Activated naive CD8-positive, alpha-beta T cell treated with anti-CD3 and anti-CD28 coated beads, Interleukin-2, amount 10 ng/mL, durations not matched to agents 7 days and 5 days (primary cell): ENCODE measurements at places on chromosomes 12 and 14. TPM values are rescaled to one million over a fixed set of nuclear protein-coding genes. Genes with fewer than 3 reads are reported as not detected.

- peaks cover 12% of the 10 kb centered on the region for H3K4me1 ChIP-seq
- no peak overlapping the region for H3K27ac ChIP-seq
- peaks cover 78% of the 10 kb centered on the region for H3K27me3 ChIP-seq
- H3K36me3 ChIP-seq: peaks cover 10% of the 10 kb centered on the region
- H3K4me3 ChIP-seq: no peak overlapping the region
- DNase-seq: no peak
Measured at GRCh38 chr14:56806760-56807159, 3.5 kb downstream of the OTX2 start.

- peaks cover 2% of the 10 kb centered on the region for H3K36me3 ChIP-seq
- H3K4me1 ChIP-seq: peaks cover 12% of the 10 kb centered on the region
- no peak overlapping the region for H3K4me3 ChIP-seq
Measured at GRCh38 chr12:90045559-90045958, 336.9 kb upstream of the ATP2B1 start.

DNA sequence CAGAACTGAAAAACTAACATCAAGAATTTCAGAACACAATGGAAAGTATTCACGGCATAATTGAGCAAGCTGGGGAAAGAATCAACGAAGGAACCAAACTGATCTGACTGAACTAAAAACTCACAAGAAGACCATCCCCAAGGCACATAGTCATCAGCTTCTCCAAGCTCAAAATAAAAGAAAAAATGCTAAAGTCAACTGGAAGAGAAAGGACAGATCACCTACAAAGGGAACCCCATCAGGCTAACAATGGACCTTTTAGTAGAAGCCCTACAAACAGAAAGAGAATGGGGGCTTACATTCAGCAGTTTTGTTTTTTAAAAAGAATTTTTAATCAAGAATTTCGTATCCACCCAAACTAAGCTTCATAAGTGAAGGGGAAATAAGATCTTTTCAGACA lies 11.7 kb downstream of the TAS2R50 start:
- no peak for DNase-seq
- no peaks in the 10 kb centered on the region for H3K4me1 ChIP-seq
- H3K4me3 ChIP-seq: no peak overlapping the region
- peaks cover 23% of the 10 kb centered on the region for H3K36me3 ChIP-seq
- H3K27me3 ChIP-seq: peaks cover 8% of the 10 kb centered on the region

DNA sequence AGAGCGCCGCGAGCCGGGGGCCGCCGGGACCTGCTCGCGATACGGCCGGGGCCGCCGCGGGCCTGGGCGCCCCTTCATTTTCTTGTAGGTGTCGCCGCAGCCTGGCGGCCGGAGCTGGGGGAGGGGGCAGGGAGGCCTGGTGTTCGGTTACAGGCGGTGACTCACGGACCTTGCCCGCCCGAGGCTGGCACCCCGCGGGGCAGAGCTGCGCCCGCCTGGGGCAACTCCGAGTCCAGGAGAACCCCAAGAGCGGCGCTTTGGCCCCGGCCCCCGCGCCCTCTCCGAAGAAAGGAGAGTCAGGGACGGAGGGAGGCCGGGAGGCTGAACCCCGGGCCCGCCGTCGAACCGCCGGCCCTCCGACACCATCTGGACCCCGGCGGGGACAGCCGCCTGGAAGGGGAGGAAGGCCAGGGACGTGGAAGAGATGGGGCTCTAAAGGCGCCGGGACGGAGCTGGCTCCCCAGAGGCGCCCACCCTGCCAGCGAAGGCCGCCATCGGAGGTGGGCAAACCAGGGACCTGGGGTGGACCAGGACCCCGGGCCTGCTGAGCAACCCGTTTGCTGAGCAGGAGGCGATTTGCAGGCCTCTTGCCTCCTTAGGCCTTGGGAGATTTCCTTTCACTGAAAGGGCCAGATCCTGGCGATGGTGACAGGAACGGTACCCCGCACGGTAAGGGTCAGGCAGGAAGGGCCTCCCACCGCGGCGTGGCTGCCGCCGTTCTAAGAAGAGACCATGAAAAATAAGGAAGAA lies 843 bp upstream of the NUAK1 start:
- H3K27me3 ChIP-seq: peaks cover 60% of the 10 kb centered on the region
- no peak for DNase-seq
- H3K36me3 ChIP-seq: no peaks in the 10 kb centered on the region

DNA sequence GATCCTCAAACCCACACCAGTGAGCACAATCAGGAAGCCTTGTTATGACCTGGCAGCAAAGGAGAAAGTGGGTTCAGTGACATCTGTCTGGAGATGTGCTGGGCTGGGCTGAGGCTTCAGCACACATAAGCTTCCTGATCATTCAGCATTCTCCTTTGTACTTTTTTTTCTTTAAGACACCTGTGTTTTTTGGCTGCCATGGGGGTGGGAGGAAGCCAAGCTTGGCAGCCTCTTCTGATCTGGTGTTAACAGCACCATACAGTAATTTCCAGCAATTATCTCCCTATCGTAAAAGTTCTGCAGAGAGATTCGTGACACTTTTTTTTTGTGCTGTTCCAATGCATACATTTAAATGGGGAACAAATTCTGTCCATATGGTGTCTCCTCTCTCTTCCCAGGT lies 38.9 kb upstream of the RASSF3 start:
- no peaks in the 10 kb centered on the region for H3K36me3 ChIP-seq
- no peaks in the 10 kb centered on the region for H3K27me3 ChIP-seq
- no peak overlapping the region for H3K27ac ChIP-seq
- H3K4me3 ChIP-seq: no peak overlapping the region

GRCh38 chr12:3580094-3580749 lies 89.2 kb downstream of the PRMT8 start:
- H3K4me3 ChIP-seq: no peak overlapping the region
- no peak for DNase-seq
- H3K27ac ChIP-seq: no peak overlapping the region
- H3K4me1 ChIP-seq: peaks cover 1% of the 10 kb centered on the region

- H3K4me1 ChIP-seq: peaks cover 3% of the 10 kb centered on the region
- no peak for DNase-seq
- H3K27ac ChIP-seq: no peak overlapping the region
- peaks cover 34% of the 10 kb centered on the region for H3K27me3 ChIP-seq
Measured at GRCh38 chr12:72267974-72268373, 4.2 kb upstream of the TRHDE start.

DNA sequence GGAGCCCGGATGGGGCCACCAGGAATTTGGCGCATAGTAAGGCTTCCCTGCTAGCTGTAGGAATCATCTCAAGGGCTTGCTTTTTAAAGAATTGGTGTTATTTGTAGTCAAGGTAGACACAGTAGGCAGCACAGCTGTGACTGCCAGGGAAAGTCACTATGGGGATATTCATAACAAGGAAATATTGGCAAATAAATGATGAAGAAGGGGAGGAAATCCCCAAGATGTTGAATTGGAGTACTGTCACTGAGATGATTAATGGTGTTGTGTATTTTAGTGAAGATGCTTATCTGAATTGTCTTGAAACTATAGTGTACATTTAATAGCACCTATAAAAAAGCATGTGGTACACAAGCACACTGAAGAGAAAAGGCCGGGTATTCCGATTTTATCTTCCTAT lies 118.9 kb downstream of the NPAS3 start:
- no peaks in the 10 kb centered on the region for H3K4me1 ChIP-seq
- no peak overlapping the region for H3K4me3 ChIP-seq
- H3K36me3 ChIP-seq: no peaks in the 10 kb centered on the region
- no peak for DNase-seq

GRCh38 chr12:5395443-5396271 lies 36.3 kb upstream of the NTF3 start:
- DNase-seq: no peak
- H3K4me3 ChIP-seq: no peak overlapping the region
- no peaks in the 10 kb centered on the region for H3K36me3 ChIP-seq
- H3K27ac ChIP-seq: no peak overlapping the region
- no peaks in the 10 kb centered on the region for H3K4me1 ChIP-seq

- no peak overlapping the region for H3K27ac ChIP-seq
- no peaks in the 10 kb centered on the region for H3K4me1 ChIP-seq
- H3K27me3 ChIP-seq: no peaks in the 10 kb centered on the region
- DNase-seq: no peak
Measured at GRCh38 chr14:105272623-105273022, 24.3 kb downstream of the BTBD6 start.

DNA sequence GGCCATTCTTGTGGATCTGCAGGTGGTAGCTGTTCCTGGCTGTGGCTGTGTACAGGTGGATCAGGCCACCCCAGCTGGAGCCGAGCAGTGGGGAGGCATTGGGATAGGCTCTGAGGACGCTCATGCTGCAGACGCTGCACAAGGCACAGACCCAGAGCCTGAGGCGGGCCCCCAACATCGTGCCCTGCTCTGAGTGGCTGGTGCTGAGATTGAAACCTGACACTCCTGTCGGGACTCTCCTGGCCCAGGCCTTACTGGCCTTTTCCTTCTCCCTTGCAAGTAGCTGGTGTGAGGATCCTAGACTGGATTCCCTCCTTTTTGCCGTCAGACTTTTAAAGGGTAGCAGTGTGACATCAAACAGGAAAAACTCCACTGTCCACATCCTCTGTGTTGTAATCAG lies at the start of gene FGF23:
TSS of gene FGF23 (minus strand) at position 308 of the 400 bp plus-strand sequence. CDS start at position 178, 130 bp downstream.
- no peak for DNase-seq
- no peak within 1 kb of the TSS for H3K4me3 ChIP-seq
- peaks cover 53% of the 10 kb centered on the region for H3K27me3 ChIP-seq
- no peaks in the 10 kb centered on the region for H3K4me1 ChIP-seq
- no peak within 1 kb of the TSS for H3K27ac ChIP-seq
- H3K36me3 ChIP-seq: no peaks in the 10 kb centered on the region

GRCh38 chr12:1698720-1699119 lies 7.8 kb downstream of the ADIPOR2 start:
- H3K27ac ChIP-seq: no peak overlapping the region
- no peaks in the 10 kb centered on the region for H3K27me3 ChIP-seq
- DNase-seq: no peak
- peaks cover 19% of the 10 kb centered on the region for H3K36me3 ChIP-seq

GRCh38 chr12:83996671-83997070 lies 915.9 kb downstream of the SLC6A15 start:
- H3K27me3 ChIP-seq: no peaks in the 10 kb centered on the region
- no peak for DNase-seq
- no peak overlapping the region for H3K4me3 ChIP-seq
- H3K27ac ChIP-seq: no peak overlapping the region

DNA sequence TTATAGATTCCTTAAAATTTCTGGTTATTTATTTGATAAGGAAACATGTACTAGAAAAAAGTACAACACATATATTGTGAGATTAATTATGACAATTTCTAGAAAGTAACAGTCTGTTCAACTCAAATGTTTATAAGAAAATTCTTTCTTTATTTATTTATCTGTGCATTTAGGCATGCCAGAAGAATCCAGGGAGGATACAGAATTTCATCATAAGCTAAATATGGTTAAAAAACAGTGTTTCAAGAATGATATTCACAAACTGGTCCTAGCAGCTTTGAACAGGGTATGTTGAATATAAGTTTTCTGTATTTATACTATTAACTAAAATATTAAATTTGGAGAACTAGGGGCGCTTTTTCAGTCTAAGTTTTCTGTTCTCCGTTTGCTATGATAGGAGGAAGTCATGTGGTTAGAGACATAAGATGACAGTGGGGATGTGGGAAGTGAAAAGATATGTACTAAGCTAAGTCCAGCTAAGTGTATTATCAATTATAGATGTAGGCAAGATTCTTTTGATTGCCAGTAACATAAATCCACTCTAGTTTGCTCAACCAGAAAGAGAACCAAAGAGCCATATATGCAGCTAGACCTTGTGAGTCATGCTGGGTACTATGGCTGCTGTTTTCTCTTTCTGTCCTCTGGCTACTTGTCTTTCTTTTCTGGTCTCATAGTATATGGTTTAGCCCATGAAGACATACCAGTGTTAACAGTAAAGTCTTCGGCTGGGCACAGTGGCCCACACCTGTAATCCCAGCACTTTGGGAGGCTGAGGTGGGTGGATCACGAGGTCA lies 39.0 kb downstream of the LRRK2 start:
- no peaks in the 10 kb centered on the region for H3K4me1 ChIP-seq
- no peaks in the 10 kb centered on the region for H3K36me3 ChIP-seq
- H3K27ac ChIP-seq: no peak overlapping the region
- H3K27me3 ChIP-seq: no peaks in the 10 kb centered on the region

GRCh38 chr14:99300190-99300589 lies 28.2 kb upstream of the BCL11B start:
- peaks cover 2% of the 10 kb centered on the region for H3K36me3 ChIP-seq
- H3K4me1 ChIP-seq: no peaks in the 10 kb centered on the region
- no peak overlapping the region for H3K4me3 ChIP-seq
- no peak overlapping the region for H3K27ac ChIP-seq
- H3K27me3 ChIP-seq: peaks cover 34% of the 10 kb centered on the region

- H3K27me3 ChIP-seq: no peaks in the 10 kb centered on the region
- H3K4me1 ChIP-seq: no peaks in the 10 kb centered on the region
- no peak overlapping the region for H3K4me3 ChIP-seq
- no peak overlapping the region for H3K27ac ChIP-seq
Measured at GRCh38 chr12:39341179-39341578, 101.7 kb downstream of the KIF21A start.

DNA sequence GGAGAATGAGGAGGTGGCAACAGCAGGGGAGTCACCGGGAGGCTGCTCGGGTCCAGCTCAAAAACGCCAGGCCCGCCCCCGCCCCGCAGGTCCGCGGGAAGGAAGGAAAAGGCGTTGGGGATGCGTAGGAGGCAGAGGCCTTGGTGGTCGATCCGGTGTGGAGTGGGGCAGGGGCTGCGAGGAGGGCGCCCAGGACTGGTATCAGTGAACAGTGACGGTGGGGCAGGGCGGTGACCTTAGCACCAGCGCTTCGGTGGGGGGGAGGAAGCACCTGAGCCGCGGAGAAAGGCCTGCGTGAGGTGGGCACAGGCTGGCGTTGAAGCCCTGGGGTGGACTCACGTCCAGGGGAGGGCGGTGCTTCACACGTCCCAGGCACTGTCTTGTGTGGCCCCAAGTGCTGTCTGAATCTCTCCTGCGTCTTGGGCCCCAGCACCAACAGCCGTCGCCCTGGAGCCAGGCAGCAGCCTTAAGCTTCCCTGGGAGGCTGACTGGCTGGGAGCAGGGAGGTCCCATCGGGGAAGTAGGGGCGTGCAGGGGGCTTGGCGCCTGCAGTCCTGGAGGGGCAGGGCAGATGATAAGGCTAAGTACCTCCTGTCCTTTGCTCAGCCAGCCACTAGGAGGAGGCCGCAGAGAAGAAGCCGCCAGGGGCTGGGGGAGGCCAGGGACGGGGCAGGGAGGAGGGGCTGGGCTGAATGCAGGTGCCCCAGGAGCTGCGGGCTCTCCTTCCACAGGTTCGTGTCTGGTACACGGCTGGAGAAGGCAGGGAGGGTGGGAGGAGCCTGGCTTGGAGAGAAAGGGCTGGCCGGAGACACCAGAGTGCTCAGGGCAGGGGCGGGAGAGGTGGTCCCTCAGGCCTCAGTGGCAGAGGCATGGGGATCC lies 26.5 kb downstream of the ZBTB42 start:
- H3K27ac ChIP-seq: no peak overlapping the region
- peak overlapping the region; percentile 55 for H3K4me3 ChIP-seq
- H3K27me3 ChIP-seq: peaks cover 27% of the 10 kb centered on the region
- H3K36me3 ChIP-seq: no peaks in the 10 kb centered on the region
- H3K4me1 ChIP-seq: peaks cover 8% of the 10 kb centered on the region

GRCh38 chr14:34496679-34497513 lies 34.9 kb upstream of the SPTSSA start:
- H3K4me3 ChIP-seq: no peak overlapping the region
- H3K36me3 ChIP-seq: no peaks in the 10 kb centered on the region
- peaks cover 2% of the 10 kb centered on the region for H3K4me1 ChIP-seq
- peaks cover 2% of the 10 kb centered on the region for H3K27me3 ChIP-seq

GRCh38 chr12:122080149-122081082 lies 1.9 kb downstream of the MLXIP start:
- H3K36me3 ChIP-seq: peaks cover 16% of the 10 kb centered on the region
- H3K4me1 ChIP-seq: peaks cover 62% of the 10 kb centered on the region
- peak overlapping the region; percentile 97 for H3K27ac ChIP-seq
- peak overlapping the region; percentile 99 for H3K4me3 ChIP-seq

The KLRF1 gene
- 0.80 TPM for total RNA-seq

The RIPK3 gene
- 43.7 TPM for total RNA-seq

The GRIP1 gene
- total RNA-seq: 1.8 TPM

The GYS2 gene
- total RNA-seq: 0.17 TPM

The RILPL2 gene
- total RNA-seq: 5.5 TPM

The OTUB2 gene
- total RNA-seq: 0.60 TPM

The PTPN6 gene
- total RNA-seq: 370 TPM

The HCAR3 gene
- not detected for total RNA-seq

The BORCS5 gene
- total RNA-seq: 21.8 TPM

The GPD1 gene
- total RNA-seq: 0.33 TPM

The CCDC38 gene
- 0.19 TPM for total RNA-seq
